ENCODE measurements at places on chromosomes 16 and 17.

DNA sequence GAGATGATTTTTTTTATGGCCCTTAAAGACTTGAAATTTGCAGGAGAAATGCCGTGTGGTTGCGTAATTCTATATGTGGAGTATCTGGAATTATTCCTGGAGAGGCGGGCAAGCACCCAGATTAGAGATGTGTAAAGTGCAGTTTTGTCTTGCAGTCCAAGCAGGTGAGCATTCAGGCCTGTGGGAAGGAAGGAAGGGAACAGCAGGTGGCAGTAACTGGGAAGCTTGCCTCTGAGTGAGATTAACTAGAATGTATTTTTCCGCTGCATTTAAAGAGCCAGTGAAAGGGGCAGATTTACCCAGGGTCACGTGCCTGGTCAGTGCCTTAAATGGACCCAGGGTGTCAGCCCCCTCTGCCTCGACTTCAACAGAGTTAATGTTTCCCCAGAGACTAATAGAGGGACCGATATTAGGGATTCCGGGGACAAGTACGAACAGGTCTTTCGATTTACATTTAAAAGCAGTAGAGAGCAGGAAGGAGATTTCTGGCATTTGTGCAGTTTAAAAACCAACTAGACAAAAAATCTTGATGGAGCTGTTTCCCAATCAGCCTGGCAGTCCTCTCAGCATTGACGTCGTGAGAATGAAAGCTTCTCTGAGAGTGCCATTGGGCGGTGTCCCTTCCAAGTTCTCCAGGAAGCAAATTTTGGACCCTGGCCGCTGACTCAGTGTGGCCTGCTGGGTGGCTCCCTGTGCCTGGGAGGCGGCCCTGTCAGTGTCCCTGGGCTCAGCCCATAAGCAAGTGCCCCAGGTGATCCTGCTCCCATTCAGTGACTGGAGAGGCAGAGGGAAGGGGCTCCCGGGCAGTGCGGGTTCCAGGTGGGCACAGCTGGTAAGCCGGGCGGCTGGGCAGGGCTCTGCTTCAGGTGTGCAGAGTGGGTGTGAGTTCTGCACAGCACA is 38.2 kb downstream of the KSR1 start:
- no peak for DNase-seq

GRCh38 chr16:53433509-53433908 is 762 bp upstream of the RBL2 start:
- DNase-seq = no peak

- no peak for DNase-seq
Observed at GRCh38 chr17:79438546-79439334, 172.1 kb downstream of the RBFOX3 start.

DNA sequence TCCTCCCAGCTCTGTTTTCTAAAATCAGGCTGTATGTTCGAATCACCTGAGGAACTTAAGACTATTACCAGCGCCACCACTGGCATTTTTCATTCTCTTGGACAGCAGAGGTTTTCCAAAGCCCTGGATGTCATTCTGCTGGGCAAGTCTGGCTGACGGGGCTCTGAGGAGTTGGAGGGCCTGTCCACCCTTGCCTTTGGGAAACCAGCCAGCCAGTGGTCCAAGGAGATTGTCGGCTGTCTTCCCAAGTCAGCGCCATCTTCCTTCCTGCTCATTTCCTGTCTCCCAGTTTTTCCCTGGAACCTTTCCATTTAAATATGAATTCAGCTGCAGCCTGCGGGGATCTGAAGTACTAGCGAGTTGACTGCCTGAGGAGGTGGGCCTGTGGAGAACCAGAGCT is 258.3 kb downstream of the PRKCA start:
- no peak for DNase-seq

- peak; percentile 39 for DNase-seq
Observed at GRCh38 chr16:57029161-57030160, 40.1 kb downstream of the NLRC5 start.

All from CD4-positive, alpha-beta T cell treated with Interleukin-10 for 1 hour (primary cell).